DMS79 (cell line): ENCODE measurements at places on chromosomes 3 and 15.

DNA sequence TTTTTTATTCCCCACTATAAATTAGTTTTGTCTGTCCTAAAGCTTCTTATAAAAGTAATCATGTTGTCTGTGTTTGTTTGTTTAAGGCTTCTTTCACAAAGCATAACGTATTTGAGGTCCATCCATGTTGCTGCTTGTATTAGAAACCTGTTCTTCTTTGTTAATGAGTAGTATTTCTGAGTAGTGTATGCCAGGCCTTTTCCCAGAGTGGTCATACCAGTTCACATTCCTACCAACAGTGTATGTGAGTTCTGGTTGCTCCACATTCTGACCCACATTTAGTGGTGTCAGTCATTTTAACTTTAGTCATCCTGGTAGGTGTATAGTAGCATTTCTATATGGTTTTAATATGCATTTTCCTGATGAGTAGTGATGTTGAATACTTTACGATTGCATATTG, 98.6 kb downstream of the NEO1 start:
- no peak for DNase-seq

- no peak for DNase-seq
These were observed 714 bp downstream of the ECT2 start for GRCh38 chr3:172751175-172751704.

- no peak for DNase-seq
These were observed 350.1 kb upstream of the AZI2 start for GRCh38 chr3:28698706-28699105.

GRCh38 chr15:92226020-92226612, 167.6 kb upstream of the ST8SIA2 start:
- DNase-seq, result no peak

DNA sequence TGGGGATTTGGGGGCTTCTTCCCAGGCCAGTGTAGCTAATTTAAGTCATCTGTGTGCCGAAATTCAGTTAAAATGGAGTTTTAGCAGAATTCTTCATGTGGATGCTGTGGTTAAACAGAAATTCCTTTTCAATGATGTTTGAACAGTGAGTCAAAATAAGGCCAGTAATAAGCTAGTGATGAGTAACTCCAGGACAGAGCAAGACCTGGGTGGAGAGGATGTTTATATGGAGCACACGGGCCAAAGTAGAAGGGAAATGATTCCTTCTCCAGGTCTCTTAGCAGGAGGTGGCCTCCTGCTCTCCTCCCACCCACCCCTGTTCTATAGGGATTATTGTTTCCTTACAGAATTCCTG, 31.9 kb upstream of the UACA start:
- no peak for DNase-seq
